Smooth muscle cell of the coronary artery (primary cell): ENCODE measurements at places on chromosomes 16 and 17. TPM values are rescaled to one million over a fixed set of nuclear protein-coding genes. Genes with fewer than 3 reads are reported as not detected.

Gene SP2
- total RNA-seq: 0.23 and 0.35 TPM in 2 replicates

Gene ECI1
- total RNA-seq: 15.2 and 32.6 TPM in 2 replicates

Gene KIF19
- total RNA-seq: 1.1 TPM in 1 of 2 replicates, not detected in the other

Gene SLC47A2
- total RNA-seq: 0.23 TPM in 1 of 2 replicates, not detected in the other

Gene EXOC3L1
- 0.47 TPM in 1 of 2 replicates, not detected in the other for total RNA-seq

Gene ZG16
- total RNA-seq: not detected in 2 replicates

Gene PRDM7
- not detected in 2 replicates for total RNA-seq
